ENCODE measurements at places on chromosomes 6 and 20.

- no peak for DNase-seq
Observed at GRCh38 chr20:7897781-7898364, 42.4 kb downstream of the HAO1 start.

DNA sequence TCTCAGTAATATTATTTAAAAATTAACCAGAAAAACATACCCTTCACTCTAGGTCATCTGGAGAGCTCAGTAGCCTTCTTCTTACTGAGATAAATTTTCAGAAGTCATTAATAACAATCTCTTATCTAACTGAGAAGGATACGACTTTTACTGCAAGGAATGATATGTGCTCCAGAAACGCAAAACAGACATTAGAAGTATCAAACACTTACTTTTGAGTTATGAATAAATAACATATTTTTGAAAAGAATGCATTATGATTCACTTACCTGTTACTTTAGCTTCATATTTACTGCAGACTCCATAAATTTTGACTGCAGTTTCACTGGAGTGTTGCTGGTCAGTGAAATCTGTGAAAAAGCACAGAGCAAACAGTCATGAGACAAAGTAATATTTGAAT is 668.7 kb upstream of the NRSN1 start:
- no peak for DNase-seq

GRCh38 chr6:53834132-53834531 is 39.3 kb downstream of the LRRC1 start:
- no peak for DNase-seq

- no peak for DNase-seq
Observed at GRCh38 chr6:30727920-30728553, 7.9 kb downstream of the TUBB start.

- DNase-seq, result no peak
Observed at GRCh38 chr6:33822575-33823395, 19.0 kb upstream of the MLN start.

Data from HL-60 (cell line).